NCI-H1436 (cell line): ENCODE measurements at places on chromosomes 3 and 15.

DNA sequence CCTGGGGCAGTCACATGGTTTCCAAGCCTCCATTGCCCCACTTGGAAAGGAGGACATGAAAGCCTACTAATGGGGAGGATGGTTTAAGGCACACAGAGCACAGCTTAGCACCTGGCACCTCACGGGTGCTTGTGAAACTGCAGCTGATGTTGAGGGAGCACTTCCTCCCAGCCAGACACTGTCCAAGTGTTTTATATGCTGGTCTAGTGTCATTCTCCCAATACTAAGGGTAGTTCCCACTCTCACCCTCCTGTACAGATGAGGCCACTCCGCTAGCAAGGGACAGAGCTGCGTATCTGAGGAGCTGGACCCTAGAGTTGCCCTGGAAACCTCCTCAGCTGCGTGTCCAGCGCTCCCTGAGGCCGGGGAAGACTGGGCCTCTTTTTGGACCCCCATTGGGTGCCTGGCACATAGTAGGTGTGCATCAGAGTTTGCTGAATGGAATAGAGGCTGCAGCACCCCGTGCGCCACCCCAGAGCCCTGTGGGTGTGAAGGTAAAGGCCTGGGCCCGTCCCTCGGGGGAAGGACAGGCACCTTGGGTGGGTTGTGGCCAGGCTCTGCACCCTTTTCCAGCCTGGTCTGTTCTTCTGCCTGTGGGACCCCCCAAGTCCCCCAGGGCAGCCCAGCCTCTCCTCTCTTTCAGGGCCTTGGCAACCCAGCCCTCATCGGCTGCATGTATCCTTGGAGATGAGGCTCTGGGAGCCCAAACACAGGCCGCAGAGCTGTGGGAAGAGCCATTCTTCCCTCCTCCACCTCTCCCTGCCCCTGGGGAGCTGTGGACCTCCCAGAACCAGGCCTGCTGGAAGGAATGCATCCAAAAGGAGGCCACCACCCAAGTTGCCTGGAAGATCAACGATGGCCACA lies 31.3 kb downstream of the DNASE1L3 start:
- DNase-seq, result no peak

DNA sequence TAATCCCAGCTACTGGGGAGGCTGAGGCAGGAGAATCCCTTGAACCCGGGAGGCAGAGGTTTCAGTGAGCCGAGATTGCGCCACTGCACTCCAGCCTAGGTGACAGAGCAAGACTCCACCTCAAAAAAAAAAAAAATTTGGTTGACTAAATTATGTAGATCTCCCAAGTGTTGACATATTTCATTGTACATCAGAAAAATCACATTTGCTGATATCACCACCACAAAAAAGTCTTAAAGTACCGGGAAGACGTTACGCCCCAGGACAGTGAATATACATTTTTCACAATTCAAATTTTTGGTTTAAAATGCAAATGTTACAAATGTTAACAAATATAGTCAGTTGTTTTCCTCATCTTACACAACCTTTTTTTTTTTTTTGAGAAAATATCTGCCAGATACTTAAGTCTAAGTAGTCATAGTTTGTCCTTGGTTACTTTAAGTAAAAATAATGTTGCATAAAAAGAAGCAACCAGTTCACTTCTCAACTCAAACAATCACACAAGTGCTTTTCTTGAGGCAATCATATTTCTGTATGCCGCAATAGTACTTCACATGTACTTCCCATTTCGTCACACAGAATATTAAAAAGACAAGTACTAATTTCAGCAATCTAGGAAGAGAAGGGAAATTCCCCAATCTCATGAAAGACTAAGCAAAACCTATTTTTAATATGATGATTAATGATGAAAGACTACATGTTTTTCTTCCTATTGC lies 41.0 kb upstream of the TCF12 start:
- DNase-seq, result no peak

- peak; percentile 61 for DNase-seq
Observed at GRCh38 chr15:45205192-45205591, 17.4 kb upstream of the SHF start.

- DNase-seq, result no peak
Observed at GRCh38 chr15:45186771-45187577, 792 bp downstream of the SHF start.
